ENCODE measurements at places on chromosomes 2 and 18. TPM values are rescaled to one million over a fixed set of nuclear protein-coding genes. Genes with fewer than 3 reads are reported as not detected.

GRCh38 chr18:78510636-78511035 is 469.0 kb upstream of the SALL3 start:
- H3K36me3 ChIP-seq = no peaks in the 10 kb centered on the region
- H3K27me3 ChIP-seq = no peaks in the 10 kb centered on the region
- no peak overlapping the region for H3K4me3 ChIP-seq
- no peak for DNase-seq
- H3K4me1 ChIP-seq = no peaks in the 10 kb centered on the region
- no peak overlapping the region for H3K27ac ChIP-seq

GRCh38 chr2:10252224-10252623 is 50.5 kb upstream of the HPCAL1 start:
- H3K27ac ChIP-seq = no peak overlapping the region
- H3K4me3 ChIP-seq = no peak overlapping the region
- H3K4me1 ChIP-seq = no peaks in the 10 kb centered on the region
- peaks cover 3% of the 10 kb centered on the region for H3K27me3 ChIP-seq
- DNase-seq = no peak
- H3K36me3 ChIP-seq = no peaks in the 10 kb centered on the region

The MSTN gene
- total RNA-seq = not detected

DNA sequence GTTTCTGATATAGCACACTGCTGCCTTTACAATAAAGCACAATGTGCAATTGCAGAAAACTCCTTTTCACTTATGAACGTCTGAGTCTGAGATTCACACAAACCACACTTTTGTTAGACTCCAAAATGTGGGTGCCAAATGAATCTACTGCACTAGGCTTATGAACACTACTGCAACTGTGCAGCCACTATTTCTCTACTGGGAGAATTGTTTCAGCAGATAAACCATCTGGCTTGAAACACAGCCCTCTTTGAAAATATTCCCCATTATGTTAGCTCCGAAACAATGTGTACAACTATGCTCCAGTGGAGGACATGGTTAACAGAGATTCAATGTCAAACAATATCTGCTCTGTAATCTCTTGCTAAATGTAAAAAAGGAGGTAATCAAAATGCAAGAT is 188.7 kb upstream of the ZEB2 start:
- no peaks in the 10 kb centered on the region for H3K27me3 ChIP-seq
- no peak for DNase-seq
- H3K36me3 ChIP-seq = no peaks in the 10 kb centered on the region
- no peaks in the 10 kb centered on the region for H3K4me1 ChIP-seq
- H3K27ac ChIP-seq = no peak overlapping the region

The ATL2 gene
- 48.2 TPM for total RNA-seq

DNA sequence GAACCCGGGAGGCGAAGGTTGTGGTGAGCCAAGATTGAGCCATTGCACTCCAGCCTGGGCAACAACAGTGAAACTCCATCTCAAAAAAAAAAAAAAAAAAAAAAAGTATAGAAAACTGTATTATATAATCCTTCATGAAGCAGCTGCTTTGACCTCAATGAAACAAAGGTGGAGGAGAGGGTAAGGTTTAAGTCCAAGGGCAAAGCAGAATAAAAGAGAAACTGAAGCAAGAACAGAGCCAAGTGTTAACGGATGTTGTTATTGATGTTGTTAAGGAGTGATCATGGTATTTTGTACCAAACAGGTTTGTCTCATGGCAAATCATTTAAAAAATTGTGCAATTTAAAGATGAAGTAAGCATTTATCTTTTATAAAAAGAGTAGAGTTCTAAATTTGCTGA is 7.4 kb downstream of the RAPH1 start:
- H3K27me3 ChIP-seq = no peaks in the 10 kb centered on the region
- no peak overlapping the region for H3K27ac ChIP-seq
- H3K4me3 ChIP-seq = no peak overlapping the region
- DNase-seq = no peak
- H3K4me1 ChIP-seq = no peaks in the 10 kb centered on the region
- no peaks in the 10 kb centered on the region for H3K36me3 ChIP-seq

The SERPINB10 gene
- 21.6 TPM for total RNA-seq

DNA sequence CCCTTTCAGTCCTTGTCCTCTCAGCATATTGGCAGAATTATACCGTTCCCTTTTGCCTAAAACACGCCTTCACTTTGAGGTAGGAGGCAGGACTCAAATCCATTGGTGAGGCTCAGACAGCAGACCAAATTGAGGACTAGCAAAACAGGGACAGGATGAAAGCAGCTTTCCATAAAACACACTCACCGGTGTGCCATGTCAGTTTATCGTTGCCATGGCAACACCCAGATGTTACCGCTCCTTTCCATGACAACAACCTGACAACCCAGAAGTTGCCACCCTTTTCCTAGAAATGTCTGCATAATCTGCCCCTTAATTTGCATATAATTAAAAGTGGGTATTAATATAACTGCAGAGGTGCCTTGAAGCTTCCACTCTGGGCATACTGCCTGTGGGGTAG is 730.4 kb downstream of the METTL4 start:
- no peak overlapping the region for H3K4me3 ChIP-seq
- no peak for DNase-seq

The SKA1 gene
- 25.6 TPM for total RNA-seq

The GEN1 gene
- 39.4 TPM for total RNA-seq

DNA sequence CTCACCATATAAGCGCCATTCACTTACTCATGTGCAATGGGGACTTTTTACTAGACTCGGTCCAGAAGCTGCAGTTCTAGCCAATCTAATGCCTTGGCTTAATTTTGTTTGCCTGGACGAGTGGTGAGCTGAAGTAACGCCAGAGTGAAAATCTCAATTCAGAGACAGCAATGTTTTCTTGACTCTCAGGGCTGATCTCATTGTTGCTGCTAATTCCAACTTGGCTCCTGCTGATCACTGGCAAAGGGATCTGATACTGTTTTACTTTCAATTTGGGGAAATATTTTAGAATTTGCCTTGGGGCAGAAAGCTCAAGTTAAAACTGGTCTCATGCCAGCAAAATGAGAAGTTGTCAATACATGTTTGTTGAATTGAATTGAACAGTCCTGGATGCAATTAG is 906.6 kb upstream of the CDH2 start:
- no peak overlapping the region for H3K4me3 ChIP-seq
- H3K4me1 ChIP-seq = no peaks in the 10 kb centered on the region
- H3K27me3 ChIP-seq = no peaks in the 10 kb centered on the region
- no peak for DNase-seq

GRCh38 chr2:190526105-190526750 is 8.3 kb downstream of the NEMP2 start:
- H3K4me3 ChIP-seq = no peak overlapping the region
- H3K27me3 ChIP-seq = no peaks in the 10 kb centered on the region
- 0 out of 2 replicates have a peak, but pooled peaks cover 2% of the 10 kb centered on the region for H3K36me3 ChIP-seq
- DNase-seq = no peak
- peaks cover 39% of the 10 kb centered on the region for H3K4me1 ChIP-seq

The CHRNG gene
- not detected for total RNA-seq

- peaks cover 4% of the 10 kb centered on the region for H3K36me3 ChIP-seq
- no peak overlapping the region for H3K27ac ChIP-seq
- no peak for DNase-seq
- H3K4me1 ChIP-seq = no peaks in the 10 kb centered on the region
Measured at GRCh38 chr18:46226461-46226860, 122.3 kb downstream of the HAUS1 start.

The ANKMY1 gene
- 19.6 TPM for total RNA-seq

The TTC21B gene
- 9.8 TPM for total RNA-seq

The LHCGR gene
- 0.11 TPM for total RNA-seq

GRCh38 chr2:64656379-64656778 is 2.7 kb upstream of the SERTAD2 start:
- peak overlapping the region; percentile 25 for H3K27ac ChIP-seq
- no peaks in the 10 kb centered on the region for H3K36me3 ChIP-seq
- H3K4me1 ChIP-seq = peaks cover 53% of the 10 kb centered on the region
- DNase-seq = no peak
- H3K27me3 ChIP-seq = no peaks in the 10 kb centered on the region

The CYTIP gene
- total RNA-seq = 64.9 TPM
